Foreskin melanocyte (primary cell): ENCODE measurements at places on chromosomes 16 and 17.

GRCh38 chr17:50785946-50786570 lies 18.7 kb upstream of the ANKRD40CL start:
- no peak for DNase-seq

DNA sequence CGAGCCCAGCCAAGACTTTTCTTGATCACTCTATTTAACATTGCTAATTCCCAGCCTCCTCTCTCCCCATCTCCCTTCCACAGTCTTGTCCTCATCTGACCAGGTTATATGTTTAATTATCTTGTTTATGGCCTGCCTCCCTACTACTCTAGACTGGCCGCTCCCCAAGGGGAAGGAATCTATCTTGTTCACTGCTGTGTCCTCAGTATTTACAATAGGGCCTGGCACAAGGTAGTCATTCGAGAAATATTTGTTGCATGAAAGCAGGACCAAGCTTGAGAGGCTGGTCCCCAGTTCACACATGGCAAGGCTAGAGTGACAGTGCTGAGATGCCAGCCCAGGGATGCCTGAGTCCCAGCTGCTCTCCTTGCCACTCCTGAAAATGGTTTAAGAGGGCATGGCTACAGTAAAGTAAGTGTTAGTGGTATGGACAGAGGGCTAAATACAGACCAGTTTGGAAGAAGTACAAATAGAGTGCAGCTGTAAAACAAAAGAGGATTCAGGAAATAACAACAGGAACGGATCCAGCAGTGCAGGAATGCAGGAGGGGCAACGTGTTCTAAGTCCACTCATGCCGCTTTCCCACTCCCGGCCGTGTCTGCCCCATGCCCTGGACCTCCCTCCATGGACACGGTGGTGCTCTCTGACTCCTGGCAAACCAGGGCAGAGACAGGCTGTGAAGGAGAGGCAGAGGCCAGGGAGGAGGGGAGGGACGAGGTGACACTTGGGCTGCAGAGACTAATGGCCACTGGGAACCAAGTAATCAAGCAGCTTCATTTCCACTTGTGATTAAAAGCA lies 65.6 kb downstream of the TOM1L2 start:
- DNase-seq: no peak

DNA sequence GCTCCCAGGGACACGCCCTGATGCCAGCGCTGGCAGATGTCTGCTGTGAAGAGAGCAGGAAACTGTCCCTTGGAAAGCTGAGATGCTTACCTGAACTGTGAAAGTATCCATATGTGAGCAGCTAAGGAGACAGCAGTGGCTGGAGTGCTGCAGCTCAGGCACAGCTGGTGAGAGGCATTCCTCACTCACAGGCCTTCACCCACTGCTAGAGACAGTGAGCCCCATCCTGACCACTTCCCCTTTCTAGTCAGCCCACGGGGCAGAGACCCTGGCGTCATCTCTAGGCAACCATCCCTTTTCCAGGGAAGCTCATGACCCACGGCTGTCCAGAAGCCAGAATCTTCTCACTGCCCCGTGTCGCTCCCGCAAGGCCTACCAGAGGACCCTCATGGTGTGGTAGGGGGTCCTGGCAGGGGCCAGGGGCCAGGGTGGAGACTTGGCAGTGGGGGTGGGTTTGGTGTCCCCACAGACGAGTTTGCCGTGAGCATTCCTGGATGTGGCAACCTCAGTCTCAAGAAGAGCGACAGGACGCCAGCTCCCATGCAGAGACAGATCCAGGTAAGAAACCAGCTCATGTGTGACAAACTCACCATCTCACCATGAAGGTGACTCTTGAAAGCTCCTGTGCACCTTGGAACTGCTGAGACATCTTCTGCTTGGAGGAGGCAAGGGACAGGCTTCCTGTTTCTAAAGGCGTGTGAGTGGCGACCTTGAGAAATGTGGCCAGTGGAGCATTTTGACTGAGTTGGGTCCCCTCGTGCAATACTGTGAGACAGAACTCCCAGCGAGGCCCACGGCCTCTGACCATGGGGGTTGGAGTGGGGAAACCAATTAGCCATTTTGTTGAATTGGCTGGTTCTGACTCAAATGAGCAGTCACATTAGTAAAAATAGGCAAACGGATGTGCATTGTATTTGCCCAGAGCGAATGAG lies at the start of gene SCIMP:
SCIMP (minus strand) TSS at position 216 of the 932 bp plus-strand sequence; CDS start at position 111, 105 bp downstream.
- DNase-seq: no peak

DNA sequence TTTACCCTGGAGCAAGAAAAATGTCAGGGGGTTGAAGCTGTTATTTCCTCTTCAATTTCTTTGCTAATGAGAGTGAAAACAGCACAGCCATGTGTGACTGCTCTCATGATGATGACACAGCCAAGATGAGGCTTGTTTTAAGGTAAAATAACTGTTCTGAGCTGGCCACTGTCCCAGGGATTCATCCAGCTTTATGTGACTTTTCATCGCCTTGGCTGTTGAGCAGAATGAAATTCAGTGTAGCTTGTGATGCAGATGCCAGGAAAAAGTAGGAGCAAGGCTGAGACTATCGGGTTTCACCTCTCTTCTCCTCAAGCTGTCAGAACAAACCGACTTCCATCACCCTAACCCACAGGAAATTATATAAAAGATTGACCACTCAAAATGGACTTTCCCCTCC lies 361.8 kb upstream of the CDH5 start:
- no peak for DNase-seq

- DNase-seq: no peak
These were observed 338.1 kb downstream of the SEC14L1 start for GRCh38 chr17:77478899-77479298.

GRCh38 chr17:69430488-69430887 lies 16.0 kb downstream of the MAP2K6 start:
- no peak for DNase-seq

DNA sequence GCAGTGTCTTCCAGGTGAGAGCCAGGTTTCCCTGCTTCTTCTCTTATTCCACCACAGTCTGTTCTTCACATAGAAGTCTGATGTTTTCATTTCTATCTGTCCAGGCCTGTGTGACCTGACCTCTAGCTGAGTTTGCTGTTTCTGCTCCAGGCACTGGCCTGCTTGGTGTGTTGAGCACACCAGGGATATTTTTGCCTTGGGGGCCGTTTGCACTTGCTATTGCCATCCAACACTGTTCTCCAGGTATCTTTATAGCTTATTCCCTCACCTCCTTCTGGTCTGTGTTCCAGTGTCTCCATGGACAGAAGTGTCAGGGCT lies 41.4 kb downstream of the MRTFB start:
- DNase-seq: no peak

DNA sequence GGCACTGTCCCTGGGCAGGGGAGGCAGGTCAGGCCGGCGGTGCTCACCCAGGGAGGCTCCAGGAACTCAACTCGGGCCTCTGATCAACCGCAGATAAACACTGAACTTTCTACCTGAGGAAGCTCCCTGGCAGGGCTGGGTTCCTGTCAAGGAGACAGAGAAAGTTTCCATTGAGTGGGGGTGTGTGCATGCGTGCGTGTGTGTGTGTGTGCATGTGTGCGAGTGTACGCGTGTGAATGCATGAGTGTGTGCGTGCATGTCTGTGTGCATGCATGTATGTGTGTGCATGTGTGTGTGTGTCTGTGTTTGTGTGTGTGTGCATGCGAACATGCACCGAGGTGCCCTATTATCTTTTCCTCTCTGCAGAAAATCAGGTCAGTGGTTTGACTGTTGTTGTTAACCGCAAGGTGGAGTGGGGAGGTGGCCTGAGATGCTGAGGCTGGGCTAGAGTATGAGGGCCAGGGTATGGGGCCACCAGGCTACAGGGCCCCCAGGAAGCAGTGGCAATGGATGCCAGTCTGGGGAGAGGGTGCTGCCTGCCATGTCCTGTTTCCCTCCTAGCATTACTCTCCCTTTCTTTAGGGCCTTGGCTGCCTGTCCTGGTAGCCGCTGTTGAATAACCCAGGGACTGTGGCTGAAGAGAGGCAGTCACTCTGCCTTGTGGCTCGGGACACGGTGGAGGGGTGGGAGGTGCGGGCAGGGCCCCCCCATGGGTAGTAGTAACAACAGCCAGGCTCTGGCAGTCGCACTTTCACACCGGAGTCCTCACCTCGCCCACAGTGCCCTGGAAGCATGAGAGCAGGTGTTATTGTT lies 24.0 kb downstream of the CCR7 start:
- DNase-seq: no peak

DNA sequence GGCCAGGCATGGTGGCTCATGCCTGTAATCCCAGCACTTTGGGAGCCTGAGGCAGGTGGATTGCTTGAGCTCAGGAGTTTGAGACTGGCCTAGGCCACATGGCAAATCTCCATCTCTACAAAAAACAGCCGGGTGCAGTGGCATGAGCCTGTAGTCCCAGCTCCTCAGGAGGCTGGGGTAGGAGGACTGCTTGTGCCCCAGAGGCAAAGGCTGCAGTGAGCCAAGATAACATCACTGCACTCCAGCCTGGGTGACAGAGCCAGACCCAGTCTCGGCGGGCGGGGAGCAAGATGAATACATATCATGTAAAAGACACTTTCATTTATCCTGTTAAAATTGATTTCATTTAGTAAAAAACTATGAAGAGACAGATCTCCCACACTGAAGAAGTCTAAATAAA lies 54.6 kb downstream of the CREBBP start:
- DNase-seq: no peak

GRCh38 chr17:8821446-8822105 lies 22.4 kb upstream of the MFSD6L start:
- no peak for DNase-seq

DNA sequence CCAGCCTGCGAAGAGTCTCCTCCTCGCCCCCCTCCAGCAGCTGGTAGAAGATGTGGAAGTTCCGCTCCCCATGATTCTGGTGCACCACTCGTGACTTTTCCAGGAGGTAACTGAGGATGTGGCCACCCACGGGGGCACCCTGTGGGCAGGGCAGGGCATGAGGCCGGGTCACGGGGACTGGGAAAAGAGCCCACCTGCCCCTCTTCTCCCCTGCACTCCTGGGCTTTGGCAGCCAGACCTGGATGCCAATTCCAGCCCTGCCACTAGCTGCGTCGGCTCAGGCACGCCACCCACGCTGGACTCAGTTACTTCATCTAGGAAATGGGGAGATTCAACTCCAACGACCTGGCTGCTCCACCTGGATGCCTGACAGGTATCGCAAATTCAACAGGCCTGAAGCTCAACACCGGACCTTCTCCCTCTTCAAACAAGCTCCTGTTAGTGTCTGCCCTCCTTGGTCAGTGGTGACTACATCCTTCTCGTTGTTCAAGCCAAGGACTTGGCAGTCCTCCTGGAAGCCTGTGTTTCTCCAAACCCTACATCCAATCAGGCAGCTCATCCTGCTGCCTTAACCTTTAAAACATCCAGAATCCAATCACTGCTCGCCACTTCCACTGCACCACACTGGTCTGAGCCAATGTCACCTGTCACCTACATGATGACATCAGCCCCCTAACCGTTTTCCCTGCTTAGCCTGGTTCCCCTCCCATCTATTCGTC lies 11.6 kb downstream of the MYO1C start:
- DNase-seq: no peak

DNA sequence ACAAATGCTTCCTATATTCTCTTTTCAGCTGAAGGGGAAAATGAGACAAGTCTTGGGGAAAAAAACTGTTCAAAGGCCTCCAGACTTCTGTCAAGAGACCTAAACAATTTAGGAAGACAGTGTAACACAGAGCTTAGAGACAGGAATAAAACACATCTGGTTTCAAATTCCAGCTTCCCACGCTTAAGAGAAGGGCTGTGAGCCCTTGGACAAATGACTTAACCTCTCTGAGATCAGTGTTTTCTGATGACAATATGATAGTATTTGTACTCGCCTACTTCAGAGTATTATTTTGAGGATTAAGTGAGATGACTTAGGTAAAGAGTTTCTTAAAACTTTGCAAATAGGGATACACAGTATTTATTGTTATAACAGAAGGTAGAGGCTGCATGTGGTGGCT lies 29.5 kb downstream of the SMURF2 start:
- no peak for DNase-seq

GRCh38 chr17:44353672-44354331 lies 8.7 kb downstream of the GRN start:
- DNase-seq: no peak

DNA sequence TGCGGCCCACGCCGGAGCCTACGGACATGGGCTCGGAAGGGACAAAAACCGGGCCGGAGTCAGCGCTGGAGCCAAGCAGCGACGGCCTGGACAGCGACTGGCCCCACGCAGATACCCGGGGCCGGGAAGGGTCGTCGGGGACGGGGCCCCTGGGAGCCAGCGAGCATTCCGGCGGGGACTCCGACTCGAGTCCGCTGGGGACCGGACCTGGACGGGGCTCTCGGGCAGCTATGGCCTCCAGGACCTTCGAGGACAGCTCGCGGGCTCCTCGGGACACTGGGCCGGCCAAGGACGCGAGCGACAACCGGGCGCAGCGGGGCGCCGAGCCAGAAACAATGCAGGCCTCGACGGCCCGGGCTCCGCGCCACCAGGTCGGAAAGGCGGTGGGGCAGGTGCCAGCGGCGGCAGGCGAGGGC lies 1.0 kb downstream of the MYO15B start:
- no peak for DNase-seq

- no peak for DNase-seq
These were observed 153.7 kb upstream of the KCNJ18 start for GRCh38 chr17:21538615-21539014.

GRCh38 chr16:4902038-4902437 lies 34.9 kb downstream of the PPL start:
- no peak for DNase-seq

DNA sequence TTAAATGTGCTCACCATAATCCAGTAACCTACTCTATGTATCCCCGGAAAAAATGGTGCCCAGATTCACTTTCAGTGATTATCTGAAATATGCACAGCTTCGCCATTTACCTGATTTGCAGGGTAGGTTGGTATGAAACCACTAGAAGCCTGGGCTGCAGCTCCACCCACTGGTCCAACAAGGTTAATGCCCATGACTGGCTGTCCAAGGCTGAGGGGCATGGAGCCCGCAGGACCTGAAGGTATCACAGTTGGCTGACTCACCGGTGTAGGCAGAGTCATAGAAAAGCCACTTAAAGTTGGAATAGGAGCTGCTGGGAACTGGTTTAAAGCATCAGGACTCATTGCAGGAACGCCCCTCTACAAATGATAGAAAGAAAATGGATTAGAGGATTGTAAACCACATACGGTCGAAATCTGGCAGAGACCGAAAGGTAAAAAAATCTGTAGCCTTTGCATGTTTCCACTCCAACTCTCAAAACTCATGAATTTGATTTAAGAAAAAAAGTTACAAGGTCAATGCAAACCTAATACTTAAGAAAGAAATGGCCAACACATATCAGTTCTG lies 38.6 kb downstream of the SYNRG start:
- DNase-seq: no peak

GRCh38 chr16:73329358-73330286 lies 281.7 kb upstream of the ZFHX3 start:
- DNase-seq: no peak

GRCh38 chr16:4172070-4172469 lies 55.8 kb upstream of the ADCY9 start:
- DNase-seq: peak; percentile 42

DNA sequence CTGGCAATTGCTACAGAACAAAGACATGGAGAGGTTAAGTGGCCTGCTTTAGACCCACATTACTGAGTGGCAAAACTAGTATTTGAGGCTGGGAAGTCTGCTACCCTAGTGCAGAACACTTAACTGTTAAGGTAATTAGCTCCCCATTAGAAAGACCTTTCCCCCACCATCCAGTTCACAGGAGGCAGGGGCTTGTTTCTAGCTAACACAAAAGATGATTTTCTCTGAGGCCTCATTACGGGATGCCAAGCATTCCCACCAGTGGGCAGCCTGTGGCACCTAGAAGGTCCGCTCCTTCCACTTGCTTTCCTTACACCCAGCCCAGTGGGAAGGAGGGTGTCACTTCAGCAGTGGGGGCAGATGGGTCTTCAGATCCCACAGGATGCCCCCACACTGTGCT lies 99.1 kb downstream of the RBFOX1 start:
- DNase-seq: no peak
